ENCODE measurements at places on chromosomes 1 and 21.

- DNase-seq, result no peak
These were observed 35.4 kb downstream of the WNT2B start for GRCh38 chr1:112544011-112544688.

DNA sequence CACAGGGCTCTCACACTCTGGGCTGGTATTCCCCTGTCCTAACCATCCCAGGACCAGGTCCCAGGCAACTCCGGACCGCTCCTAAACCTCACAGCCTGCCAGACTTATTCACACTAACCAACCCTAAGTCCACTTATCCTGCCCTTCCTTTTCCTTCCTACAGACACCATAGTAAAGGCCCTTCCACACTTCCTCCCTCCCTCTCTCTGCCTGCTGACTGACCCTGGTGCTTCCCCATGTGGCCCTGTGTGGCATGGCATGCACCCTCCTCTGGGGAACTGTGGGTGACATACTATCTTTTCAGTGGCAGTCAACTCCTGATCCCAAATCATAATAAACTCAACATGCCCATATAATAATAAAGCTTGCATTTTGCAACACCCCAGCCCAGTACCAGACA lies 155.1 kb upstream of the DNAH14 start:
- DNase-seq, result no peak

GRCh38 chr1:93784538-93784937 lies 94.5 kb downstream of the DNTTIP2 start:
- no peak for DNase-seq

- DNase-seq, result no peak
These were observed 26.1 kb upstream of the LRRC47 start for GRCh38 chr1:3822421-3822820.

- DNase-seq, result no peak
These were observed 2.2 kb downstream of the RGS2 start for GRCh38 chr1:192811006-192811405.

GRCh38 chr1:119373465-119373864 lies 4.9 kb downstream of the HAO2 start:
- DNase-seq, result no peak

DNA sequence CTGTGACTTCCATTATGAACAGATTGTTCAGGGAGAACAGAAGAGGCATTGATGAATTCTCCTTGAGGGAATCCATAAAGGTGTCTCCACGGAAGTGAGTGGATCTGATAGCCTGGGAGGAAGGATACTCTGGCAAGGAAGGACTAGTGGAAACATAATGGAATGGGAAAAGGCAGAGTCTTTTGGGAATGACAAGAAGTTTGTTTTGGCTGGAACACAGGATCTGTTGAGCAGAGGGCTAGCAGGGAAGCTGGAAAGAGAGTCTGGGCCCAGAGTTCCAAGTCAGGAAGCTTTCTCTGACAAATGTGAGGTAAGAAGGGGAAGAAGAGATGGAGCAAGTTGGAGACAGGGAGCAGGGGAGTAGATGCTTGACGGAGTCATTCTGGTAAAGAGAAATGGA lies 8.1 kb downstream of the ADAMTS5 start:
- no peak for DNase-seq

GRCh38 chr1:22553991-22554522 lies 9.2 kb upstream of the EPHA8 start:
- DNase-seq, result no peak

- DNase-seq, result no peak
These were observed 1409.0 kb downstream of the PLA2G4A start for GRCh38 chr1:188237573-188238348.
